ENCODE measurements at places on chromosomes 3 and 15.
A peak's percentile ranks its signal among the peaks of the same experiment; 100 is the strongest.

DNA sequence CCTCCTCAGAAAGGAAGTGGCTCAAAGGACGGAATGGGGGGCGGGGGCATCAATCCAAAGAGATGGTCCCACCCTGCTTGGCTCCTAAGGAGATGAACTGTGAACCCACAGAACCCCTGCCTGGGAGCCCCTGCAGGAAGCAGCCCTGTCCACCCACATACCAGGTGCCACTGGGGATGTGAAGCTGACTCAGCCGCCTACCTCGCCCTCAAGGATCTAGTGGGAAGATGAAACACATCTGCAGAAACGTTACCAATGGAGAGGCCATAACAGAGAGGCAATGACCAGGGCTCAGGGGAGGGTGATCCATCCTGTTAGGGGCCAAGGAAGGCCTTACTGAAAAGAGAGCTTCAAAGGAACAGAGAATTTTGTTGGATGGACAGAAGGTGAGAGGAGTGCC, 35.1 kb downstream of the EAF1 start:
- no peak for DNase-seq

- peak; percentile 99 for DNase-seq
These were observed at the start of gene ACAP2 for GRCh38 chr3:195442573-195443390. Gene ACAP2, minus strand, starts transcription at chr3:195443020. Its CDS starts 173 bp downstream, at chr3:195442847.

DNA sequence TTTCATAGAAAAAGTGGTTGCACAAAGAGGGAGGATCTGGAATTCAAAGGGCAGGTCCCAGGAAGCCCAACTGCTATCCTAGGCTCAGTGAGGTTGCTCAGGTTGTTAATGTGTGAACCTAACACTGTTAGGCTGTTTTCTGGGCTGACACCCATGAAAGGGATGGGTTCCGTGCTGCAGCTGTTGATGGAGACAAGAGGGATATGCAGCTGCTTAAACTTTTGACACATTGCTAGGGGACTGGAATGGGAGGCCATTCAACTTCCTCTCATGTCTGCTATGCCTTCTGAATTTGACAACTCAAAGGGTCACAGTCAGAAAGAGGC, 198.0 kb upstream of the NR2E3 start:
- no peak for DNase-seq

GRCh38 chr3:146142757-146143156, 18.2 kb downstream of the PLOD2 start:
- DNase-seq: no peak

DNA sequence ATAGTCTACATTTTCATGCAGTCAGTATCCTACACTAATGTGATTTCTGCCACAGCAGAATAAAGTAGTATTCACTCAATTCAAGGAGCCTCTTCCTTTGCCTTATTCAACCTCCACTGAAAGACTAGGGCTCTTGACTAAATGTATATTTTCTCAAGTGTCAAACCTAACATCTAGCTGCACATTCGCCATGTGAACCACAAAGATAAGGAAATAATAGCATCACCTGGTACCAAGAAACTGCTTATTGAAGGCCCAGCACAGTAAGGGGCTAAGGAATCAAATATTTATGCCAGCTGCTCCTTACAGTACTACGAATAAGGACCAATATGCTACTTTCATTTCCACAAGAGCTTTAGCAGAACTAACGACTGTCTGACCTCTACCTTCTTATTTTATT, 1.3 kb downstream of the SRP14 start:
- no peak for DNase-seq

GRCh38 chr15:64092864-64093626, 593 bp downstream of the CIAO2A start:
- peak; percentile 15 for DNase-seq

- DNase-seq: no peak
These were observed 53.5 kb downstream of the TBC1D2B start for GRCh38 chr15:78023865-78024518.

- DNase-seq: no peak
These were observed 223.8 kb downstream of the NTRK3 start for GRCh38 chr15:88032787-88033186.

DNA sequence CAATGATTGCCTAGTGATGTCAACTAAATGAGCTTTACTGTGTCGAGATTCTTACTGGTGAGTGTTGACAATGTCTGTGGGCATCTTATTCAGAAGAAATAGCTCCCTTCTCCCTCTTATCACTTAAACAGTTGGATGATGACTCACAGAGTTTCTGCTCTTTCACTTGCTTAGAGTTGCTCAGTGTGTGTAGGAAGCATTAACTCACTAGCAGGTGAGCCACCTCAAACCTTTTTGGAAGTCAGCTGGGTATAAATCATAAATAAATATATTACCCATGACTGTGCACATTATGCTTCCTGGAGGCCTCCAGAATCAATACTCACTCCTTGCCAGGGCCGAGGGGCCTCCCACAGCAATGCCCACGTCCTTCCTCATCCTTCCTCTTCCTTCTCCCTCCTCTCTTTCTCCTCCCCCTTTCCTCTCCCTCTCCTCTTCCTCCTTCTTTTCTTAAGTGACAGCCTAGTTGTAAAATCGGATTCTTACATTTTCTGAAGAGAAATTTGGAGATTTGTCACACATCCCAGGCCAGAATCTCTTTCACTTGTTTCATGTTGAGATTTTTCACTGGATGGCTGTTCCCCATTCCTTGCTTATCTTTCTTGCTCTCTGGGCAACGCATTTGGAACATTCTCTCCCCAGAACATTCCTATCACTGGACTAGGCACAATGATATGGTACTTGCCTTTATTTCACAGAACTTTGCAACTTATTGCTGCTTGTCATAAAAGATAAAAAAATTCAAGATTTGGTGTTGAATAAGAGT, 17.5 kb downstream of the SHC4 start:
- DNase-seq: no peak

DNA sequence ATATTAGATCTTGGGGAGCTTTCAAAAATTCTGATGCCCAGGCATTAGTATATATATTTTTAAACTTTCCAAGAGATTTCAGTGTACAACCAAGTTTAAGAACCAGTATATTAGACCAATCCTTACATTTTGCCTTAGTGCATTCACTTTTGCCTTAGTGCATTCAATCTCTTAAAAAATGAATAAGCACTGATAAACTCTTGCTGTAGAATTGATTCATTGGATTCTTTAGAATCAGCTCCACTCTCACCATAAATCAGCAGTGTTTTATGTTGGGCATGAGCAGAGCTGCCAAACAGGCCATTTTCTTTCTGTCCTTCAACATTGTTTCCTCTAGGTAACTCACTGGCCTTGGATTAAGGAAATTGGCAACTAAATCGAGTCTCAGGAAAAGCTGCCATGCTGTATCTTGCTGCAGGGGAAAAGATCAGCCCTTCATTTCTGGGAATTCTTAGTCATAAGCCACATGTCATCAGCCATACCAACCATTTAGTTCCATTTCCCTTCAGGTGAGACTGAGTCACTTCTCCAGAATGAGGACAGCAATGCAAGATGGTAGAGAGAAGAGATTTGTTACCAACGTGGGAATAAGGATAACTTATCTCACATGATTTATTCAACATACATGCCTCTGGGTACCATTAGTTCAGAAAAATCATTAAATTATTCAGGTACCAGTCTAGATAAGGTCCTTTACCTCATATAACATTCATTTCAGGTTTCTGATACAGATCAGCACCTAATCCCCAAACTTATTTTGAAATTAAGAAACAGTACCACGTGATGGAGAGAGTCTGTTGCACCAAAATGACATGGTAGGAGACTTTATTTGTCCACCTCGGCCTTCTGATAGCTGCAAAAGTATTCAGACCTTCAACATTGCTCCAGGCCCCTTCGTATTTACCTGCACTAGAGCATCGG, 192.5 kb downstream of the P3H2 start:
- DNase-seq: no peak

GRCh38 chr3:151550642-151551041, 89.8 kb upstream of the IGSF10 start:
- DNase-seq: no peak

- no peak for DNase-seq
These were observed 266 bp upstream of the ZBTB47 start for GRCh38 chr3:42653303-42653559.

DNA sequence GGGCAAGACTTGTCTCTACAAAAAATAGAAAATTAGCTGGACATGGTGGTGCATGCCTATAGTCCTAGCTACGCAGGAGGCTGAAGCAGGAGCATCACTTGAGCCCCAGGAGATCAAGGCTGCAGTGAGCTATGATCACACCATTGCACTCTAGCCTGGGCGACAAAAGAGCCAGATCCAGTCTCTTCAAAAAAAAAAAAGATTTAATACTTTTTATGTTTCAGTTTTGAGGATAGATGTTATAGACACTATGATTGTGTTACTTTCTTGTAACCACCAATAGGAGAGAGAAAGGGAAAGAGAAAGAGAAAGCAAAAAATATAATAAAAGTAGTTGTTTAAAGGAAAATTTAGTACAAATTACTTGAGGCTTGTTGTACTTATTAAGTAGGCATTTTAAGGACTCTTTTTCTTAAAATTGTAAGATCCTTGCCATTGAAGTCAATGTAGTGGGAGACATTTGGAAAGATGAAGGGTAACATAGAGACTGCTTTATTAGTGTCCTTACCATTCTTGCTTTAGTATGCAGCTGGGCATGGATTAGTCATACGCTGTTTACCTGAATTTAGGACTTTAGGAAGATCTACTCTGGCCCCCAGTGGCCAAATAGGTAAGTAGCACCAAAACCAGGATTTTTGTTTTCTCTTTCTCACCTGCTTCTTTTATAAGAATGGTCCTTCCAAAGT, 35.1 kb upstream of the ZDHHC23 start:
- no peak for DNase-seq

GRCh38 chr3:186979852-186980251, 49.5 kb downstream of the ST6GAL1 start:
- no peak for DNase-seq

GRCh38 chr15:71792521-71792920, 17.8 kb upstream of the NR2E3 start:
- DNase-seq: no peak

DNA sequence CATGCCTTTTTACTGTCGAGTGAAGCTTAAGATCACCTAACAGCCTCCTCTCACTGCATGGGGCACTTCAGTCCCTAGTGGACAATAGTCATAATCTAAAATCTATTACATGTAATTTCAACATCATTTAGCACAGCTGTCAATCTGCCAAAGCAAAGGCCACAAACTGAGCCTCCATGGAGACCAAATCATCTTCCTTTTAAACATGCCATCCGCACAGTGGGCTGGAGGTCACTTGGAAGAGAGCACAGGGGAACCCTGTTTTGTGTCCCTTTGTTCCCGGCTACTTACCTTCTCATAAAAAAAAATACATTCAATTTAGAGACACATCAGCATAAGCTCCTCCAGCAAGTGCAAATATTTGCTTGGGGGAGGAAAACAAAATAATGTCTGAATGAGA, 167.3 kb downstream of the SQOR start:
- no peak for DNase-seq

DNA sequence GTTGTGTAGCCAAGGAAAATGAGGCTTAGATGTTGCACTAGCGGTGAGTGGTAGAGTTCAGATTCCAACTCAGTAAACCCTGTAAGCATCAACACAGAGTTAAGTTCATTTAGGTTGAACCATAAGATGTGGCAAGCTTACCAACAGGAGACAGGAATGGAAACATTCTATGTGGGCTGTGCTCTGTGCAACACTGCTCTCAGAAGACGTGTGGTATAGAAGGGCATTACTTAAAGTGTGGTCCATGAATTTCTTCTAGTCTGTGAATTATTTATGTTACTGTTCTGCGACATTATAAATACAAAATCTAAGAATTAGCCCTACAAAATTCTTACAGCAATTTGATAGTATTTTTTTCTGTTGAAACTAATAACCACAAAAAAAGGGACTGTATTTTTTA, 213.3 kb downstream of the GRM7 start:
- no peak for DNase-seq

GRCh38 chr3:72271216-72271615, 486.3 kb upstream of the PROK2 start:
- DNase-seq: no peak

- DNase-seq: no peak
These were observed 46.1 kb downstream of the ZFAND6 start for GRCh38 chr15:80105595-80105994.

GRCh38 chr15:42286445-42287029, 13.3 kb upstream of the TMEM87A start:
- DNase-seq: no peak

- no peak for DNase-seq
These were observed 12.8 kb downstream of the LYSMD2 start for GRCh38 chr15:51724673-51725072.

GRCh38 chr15:60660290-60661051, 181.5 kb upstream of the ICE2 start:
- DNase-seq: no peak

GRCh38 chr3:4800595-4800994, 178.6 kb upstream of the BHLHE40 start:
- DNase-seq: no peak

GRCh38 chr3:87901141-87901540, 157.7 kb downstream of the CGGBP1 start:
- no peak for DNase-seq

DNA sequence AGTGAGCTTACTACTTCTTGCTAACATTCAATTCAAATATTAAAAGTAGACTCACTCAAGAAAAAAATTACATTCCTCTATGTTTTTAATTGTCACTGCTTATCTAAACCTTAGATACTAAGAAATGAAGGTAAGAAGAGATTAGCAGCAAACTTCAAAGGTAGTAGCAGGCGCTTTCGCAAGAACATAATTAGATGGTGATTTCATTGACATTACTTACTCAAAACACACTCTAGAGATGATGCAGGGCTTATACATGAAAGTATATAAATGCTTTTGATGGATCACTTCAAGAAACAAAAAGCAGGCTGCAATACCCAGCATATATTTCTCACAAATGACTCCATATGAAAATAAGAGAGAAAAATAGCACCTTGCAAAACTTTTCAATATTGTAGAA, 86.8 kb downstream of the FSIP1 start:
- no peak for DNase-seq

DNA sequence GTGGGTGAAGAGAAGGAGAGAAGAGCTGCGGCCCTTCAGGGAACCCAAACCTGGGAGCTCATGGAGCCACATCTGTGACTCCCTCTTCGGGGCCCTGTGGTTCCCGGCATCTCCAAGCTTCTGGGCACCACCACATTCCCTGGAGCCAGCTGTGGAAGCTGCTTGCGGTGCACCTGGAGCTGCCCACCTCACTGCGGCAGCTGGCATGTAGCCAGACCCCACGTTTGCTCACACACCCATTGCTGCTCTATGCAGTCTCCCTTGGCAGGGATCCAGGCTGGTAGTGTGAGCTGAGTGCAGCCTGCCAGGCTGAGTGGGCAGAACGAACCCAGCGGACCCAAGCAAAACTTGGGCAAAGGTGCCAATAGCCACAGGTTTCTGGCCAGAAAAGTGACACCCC, 16.8 kb upstream of the PLA2G4E start:
- DNase-seq: no peak

Data from T-helper 17 cell (primary cell).